ENCODE measurements at places on chromosomes 12 and 14. TPM values are rescaled to one million over a fixed set of nuclear protein-coding genes. Genes with fewer than 3 reads are reported as not detected.

B3GNT4 gene
- 1.0 TPM for total RNA-seq

NUAK1 gene
- 10.1 TPM for total RNA-seq

TPH2 gene
- 0.66 TPM for total RNA-seq

LAG3 gene
- total RNA-seq, result 1.7 TPM

ZBTB1 gene
- total RNA-seq, result 34.5 TPM

EXOC3L4 gene
- 0.42 TPM for total RNA-seq

CLEC2D gene
- 2.3 TPM for total RNA-seq

PSEN1 gene
- 49.9 TPM for total RNA-seq

LTBP2 gene
- total RNA-seq, result 0.75 TPM

Measured in H9 (cell line).